ENCODE measurements at places on chromosomes 5 and 9.

- no peak for DNase-seq
These were observed 66.0 kb downstream of the HMCN2 start for GRCh38 chr9:130331573-130331972.

DNA sequence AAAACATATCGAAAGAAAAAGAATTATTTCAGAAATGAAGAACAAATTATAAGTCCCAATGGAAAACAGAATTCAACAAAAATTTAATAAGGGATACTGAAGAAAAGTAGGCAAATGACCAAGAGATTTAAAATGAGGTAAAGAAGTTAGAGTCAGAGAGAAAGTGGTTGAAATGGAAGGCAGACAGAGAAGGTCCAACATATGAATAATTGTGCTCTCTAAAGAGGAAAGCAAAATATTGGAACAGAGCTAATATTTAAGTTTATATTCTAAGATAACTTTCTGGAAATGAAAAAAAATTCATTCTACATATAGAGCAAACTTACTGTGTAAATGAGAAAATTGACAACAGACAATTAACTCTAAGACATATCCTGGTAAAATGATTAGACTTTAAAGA, 94.1 kb downstream of the PTCH1 start:
- DNase-seq: no peak

DNA sequence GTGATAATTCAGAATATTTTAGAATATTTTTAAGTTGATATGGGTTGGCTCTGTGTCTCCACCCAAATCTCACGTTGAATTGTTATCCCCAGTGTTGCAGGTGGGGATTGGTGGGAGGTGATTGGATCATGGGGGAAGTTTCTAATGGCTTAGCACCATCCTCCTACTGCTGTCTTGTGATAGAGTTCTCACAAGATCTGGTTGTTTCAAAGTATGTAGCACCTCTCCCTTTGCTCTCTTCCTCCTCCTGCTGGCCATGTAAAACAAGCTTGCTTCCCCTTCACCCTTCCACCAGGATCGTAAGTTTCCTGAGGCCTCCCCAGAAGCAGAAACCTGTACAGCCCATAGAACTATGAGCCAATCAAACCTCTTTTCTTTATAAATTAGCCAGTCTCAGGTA, 214.6 kb upstream of the C9orf72 start:
- DNase-seq: no peak

- no peak for DNase-seq
These were observed 70.9 kb downstream of the TRIO start for GRCh38 chr5:14213813-14214585.

DNA sequence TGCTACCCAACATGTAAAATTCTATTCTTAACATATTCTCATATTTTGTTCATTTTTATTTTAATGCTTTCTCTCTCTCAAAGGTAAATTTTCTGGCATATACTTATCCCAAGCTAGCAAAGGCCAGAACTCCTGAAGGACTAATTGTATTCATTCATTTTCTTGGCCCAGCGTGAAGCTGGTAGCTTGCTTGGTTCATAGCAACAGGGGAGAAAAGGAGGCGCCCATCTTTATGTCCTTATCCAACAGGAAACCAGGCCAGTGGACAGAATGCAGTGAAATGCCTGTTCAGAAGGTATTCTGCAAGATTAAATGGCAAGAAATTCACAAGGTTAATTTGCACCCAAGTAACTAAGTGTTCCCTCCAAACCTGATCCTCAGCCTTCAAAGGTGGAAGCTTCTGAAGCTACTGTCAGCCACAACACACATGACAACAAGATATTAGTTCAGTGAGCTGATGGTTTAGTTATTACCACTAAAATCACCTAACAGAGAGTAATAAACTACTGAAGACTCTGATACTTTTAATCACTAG, 5.6 kb downstream of the EFNA5 start:
- DNase-seq: no peak

All from AML-193 (cell line).